Fibroblast of skin of right biceps (primary cell): ENCODE measurements at places on chromosomes 6 and 20.

DNA sequence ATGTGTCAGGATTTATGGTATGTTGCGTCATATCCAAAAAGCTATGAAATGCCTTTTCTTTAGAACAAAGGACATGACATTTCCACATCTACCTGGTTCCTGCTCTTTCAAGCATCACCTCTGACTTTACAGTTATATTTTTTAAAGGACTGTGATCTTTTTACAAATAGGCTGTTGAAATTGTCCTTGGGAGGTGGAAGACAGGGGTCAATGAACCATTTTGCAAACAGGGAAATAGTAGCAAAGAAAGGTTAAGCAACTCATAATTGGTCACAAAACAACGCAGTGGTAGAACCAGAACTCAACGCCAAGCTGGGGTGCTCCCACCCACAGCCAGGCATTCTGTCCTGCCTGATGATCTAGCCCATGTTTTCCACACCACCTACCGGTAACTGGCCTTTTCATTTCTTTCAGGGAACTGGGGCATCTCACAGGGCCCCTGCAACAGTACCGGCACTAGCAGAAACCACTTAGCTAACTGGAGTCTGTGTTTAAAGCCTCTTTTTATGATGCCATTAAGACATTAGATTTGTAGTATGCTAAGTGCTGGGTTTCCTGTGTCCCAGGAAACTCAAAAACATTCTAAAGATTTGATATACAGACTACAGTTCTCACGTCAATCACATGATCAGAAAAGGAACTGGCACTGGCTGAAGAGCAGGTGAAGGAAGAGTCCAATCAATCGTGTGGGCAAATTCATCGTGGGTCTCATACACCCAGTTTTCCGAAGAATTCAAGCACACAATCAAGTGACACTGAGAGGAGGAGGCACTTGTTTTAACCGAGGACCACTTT, 13.9 kb downstream of the ZNF217 start:
- DNase-seq: peak; percentile 78

DNA sequence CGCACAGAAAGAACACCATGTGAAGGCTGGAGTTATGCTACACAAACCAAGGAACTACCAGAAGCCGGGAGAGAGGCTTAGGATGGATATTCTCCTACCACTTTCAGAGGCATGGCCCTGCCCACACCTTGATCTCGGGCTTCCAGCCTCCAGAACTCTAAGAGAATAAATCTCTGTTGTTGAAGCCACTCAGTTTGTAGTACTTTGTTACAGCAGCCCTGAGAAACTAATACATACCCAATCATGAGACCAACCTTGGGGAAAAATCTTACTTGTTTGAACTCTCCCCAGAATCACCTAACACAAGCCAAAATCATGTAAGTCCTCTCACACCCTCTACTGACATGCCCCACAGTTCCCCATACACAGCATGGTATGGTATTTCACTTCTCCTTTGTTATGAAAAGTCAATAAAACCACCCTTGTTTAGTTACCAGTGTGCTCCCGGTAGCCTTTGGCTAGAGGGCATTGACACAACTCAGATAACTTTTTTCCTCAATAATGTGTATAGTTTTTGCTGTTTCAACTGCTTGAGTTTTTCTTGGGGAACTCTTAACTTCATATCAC, 40.7 kb upstream of the SLC2A12 start:
- DNase-seq: no peak

- DNase-seq: peak; percentile 99
These were observed 47.0 kb downstream of the OR2B2 start for GRCh38 chr6:27864906-27865849.

GRCh38 chr6:42369568-42369967, 82.2 kb downstream of the TRERF1 start:
- no peak for DNase-seq

- peak; percentile 22 for DNase-seq
These were observed 904 bp downstream of the B3GALT4 start for GRCh38 chr6:33277663-33278391.

DNA sequence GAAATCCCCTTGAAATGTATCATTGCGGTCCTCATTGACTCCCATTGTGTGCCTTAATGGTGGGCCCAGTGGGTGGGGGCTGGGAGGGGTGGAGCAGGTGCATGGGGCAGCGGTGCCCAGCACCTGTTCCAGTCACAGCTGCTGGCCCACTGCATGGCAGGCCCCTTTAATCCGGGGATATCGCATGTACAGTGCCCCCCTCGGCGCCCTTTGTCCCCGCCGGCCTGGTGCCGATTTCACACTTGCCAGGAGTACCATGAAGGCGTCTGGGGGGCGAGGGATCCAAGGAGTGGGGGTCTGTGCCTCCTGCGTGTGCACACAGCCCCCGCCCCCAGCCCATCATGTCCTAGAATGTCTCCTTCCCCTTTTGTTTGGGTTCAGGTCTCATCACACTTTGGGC, 2.8 kb downstream of the SNAI1 start:
- no peak for DNase-seq

DNA sequence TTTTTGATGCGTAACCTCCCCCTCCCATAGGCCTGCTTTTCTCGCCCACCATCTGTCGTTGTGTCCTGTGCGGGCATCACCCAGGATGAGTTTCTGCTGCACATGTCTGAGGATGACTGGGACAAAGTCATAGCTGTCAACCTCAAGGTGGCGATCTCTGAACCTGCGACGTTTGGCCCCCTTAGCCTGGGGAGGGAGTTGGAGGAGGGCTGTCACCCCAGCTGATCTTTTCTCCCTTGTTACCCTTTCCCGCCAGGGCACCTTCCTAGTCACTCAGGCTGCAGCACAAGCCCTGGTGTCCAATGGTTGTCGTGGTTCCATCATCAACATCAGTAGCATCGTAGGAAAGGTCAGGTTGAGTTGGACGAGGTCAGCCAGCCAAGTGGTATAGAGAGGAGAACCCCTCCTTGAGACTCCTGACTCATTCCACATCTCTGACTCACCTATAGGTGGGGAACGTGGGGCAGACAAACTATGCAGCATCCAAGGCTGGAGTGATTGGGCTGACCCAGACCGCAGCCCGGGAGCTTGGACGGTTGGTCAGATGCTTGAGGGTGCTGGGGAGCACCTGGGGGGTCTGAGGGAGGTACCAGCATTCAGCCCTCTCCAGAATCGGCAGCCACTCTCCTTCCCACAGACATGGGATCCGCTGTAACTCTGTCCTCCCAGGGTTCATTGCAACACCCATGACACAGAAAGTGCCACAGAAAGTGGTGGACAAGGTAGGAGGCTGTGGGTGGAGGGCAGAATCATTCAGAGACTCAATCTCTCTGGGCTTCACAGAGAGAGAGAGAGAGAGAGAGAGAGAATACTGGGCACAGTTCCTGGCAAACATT, 954 bp downstream of the HSD17B8 start:
- DNase-seq: peak; percentile 70

DNA sequence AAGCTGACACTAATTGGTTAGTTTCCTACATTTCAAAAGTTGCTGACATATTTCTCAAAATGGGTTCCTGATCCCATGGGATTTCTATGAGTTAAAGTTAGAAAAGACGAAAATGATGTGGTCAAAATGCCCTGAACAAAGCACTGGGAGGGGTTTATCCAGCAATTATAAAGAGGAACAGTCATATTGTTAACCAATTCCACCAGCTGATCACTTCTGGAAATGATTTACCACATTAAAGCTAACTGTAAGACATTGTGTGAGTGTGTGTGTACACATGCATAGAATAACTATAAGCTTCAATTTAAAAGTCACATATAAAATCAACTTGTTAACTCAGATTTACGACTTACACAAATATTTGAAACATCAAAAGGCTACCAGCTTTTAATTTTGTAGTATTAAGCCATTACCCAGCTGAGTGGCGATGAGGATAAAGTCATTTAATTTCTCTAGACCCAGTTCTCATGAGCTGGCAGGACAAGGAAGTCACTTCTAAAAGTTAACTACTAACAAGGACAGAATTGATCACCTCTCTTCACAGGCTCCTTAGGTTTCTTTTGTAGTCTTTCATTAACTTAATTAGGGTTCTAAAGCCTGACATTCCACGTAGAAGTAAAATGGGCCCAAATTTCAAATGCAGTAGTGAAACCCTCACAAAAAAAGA, 40.4 kb downstream of the MAN1A1 start:
- DNase-seq: peak; percentile 59

- DNase-seq: peak; percentile 9
These were observed 46.4 kb upstream of the COL21A1 start for GRCh38 chr6:56293781-56294180.

DNA sequence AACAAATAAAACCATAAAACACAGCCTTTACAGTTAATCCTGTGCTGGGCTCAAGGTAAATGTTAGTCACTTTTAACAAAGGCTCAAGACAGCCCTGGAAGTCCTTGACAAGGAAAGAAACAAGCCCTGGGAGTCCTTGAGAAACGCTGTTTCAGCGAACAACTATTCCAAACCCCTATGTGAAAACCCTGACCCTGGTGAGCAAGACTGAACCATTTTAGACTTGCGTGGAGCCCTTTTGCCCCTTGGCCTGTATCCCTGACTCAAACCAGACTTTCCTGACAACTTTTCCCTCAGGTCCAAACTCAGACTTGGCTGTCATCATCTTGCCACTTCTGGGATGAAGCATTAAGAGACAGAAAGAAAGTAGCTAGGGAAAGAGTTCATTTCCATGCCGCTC, 180.4 kb downstream of the AIG1 start:
- peak; percentile 8 for DNase-seq

DNA sequence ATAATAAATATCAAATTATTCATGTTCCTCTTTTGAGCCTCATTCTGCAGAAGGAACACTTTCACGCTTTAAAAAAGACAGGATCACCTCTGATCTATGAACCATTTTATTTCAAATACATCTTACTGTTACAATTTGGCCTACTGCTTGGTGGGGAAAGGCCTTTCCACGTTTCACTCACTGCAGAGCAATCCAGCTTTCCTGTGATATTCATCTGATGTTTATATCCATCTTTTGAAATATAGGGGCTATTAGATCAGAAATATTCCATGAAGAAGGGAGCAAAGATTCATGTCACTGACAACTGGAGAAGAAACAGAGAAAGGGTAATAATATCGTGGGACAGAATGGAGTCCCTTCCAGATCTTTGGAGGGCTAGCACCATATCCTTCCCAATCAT, 262.9 kb downstream of the ADGB start:
- DNase-seq: no peak

GRCh38 chr6:5514353-5514752, 253.0 kb downstream of the FARS2 start:
- no peak for DNase-seq
